NCI-H1105 treated with DMSO at 0.1 percent for 48 hours (cell line): ENCODE measurements at places on chromosomes 1 and 21.

DNA sequence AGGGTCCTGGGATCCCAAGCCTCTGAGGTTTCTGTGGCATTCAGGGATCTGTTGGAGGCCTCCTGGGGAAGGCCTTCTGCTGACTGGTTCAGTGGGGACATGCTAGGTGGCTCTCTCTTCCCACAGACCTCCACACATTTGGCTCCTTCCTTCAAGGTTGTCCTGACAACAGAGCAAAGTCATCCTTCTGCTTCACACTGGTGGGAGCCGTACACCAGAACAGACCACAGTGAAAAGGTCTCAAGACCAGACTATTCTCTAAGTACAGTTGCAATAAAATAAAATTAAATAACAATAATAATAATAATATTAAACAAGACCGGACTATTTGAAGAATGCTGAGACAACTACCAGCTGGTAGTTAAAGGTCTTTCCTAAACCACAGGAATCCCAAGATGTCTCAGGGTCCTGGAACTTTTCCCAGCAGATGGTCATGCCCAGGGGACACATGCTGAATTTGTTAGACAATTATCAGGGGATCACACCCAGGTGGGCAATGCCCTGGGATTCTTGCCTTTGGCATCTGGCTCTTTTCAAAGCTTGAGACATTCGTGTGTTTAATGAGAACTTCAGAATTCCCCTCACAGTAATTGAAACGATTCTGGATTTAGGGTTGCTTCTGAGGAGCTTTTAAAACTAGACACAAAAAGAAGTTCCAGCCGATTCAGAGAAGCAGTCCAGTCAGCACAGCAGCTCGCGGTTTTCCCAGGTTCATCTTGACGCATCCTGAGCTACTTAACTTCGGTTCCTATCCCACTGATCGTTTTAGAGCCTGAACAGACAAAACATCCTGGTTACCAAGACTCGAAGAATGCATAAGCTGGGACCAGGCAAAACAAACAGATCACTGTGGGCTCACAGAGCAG, 22.9 kb downstream of the HTR1D start:
- DNase-seq = no peak

DNA sequence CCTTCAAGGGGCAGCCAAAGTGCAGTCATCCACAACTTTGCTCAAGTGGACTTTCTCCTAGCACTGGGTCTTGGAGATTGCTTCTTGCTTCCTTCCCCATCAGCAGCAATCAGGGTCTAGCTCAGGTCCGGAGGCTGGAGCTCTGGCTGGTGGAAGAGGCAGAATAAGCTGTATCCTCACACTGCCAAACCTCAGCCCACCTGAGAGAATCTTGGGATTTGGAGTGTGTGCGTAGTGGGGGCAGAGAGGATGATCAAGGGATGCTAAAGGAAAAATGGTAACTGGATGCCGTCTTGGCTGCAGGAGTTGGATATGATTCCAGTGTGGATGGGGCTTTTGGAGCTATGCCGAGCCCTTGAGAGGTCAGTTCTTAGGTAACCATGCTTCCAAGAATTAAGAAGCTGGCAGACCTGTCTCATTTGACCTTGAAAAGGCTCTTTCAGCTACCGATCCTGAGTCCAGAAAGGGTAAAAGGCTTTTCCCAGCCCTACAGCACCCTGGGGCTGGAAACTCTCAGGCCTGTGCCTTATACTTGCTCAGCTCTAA, 4.5 kb upstream of the NFASC start:
- DNase-seq = no peak

GRCh38 chr1:61327436-61327835, 245.1 kb downstream of the NFIA start:
- DNase-seq = no peak

DNA sequence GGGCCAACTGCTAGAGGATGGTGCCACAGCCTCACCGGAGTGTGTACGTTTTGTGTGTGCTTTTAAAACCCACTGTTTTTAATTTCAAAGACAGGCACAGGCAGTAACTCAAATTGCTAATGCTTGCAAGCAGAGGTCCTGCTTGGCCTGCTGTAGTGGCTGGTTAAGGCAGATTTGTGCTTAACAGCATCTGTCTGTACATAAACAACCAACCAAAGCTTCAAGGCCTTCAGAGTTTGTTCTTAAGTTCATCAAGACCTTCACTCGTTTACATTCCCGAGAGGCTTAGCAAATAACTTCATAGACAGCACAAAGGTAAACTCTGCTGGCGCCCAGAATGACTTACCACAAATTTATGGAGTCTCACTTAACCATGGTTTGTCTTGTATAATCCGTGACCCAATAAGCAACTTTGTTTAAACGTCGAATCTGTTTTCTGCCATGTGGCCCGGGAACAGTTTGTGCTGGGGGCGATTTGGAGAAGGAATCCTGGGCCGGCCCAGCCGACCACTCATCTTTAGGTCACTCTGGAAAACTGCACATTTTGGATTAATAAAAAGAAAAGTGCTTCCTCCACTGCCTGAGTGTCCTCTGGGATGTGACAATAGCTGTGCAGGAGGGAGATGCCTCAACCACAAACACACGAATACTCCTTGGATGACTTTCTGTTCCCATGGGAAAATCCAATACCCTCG, 58.1 kb downstream of the CAPZB start:
- no peak for DNase-seq
